SHP77 treated with DMSO at 0.1 percent for 48 hours (cell line): ENCODE measurements at places on chromosomes 5 and 9.

DNA sequence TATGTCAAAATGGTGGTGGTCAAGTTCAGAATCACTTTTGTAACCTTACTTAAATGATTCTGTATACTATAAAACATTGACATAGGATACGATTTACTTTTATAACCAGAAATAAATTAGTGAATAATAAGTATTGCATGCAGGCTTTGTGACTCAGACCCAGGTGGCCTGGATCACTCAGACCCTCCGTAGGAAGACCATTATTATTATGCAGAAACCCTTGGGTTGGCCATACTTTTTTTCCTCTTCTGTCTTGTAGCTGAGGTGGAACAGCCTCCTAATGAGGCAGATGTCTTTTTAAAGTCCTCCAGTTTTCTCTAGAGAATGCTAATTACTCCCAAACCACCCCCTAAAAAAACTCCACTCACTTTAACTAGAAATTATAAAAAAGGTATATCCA is 121.9 kb downstream of the LPAR1 start:
- no peak for DNase-seq

DNA sequence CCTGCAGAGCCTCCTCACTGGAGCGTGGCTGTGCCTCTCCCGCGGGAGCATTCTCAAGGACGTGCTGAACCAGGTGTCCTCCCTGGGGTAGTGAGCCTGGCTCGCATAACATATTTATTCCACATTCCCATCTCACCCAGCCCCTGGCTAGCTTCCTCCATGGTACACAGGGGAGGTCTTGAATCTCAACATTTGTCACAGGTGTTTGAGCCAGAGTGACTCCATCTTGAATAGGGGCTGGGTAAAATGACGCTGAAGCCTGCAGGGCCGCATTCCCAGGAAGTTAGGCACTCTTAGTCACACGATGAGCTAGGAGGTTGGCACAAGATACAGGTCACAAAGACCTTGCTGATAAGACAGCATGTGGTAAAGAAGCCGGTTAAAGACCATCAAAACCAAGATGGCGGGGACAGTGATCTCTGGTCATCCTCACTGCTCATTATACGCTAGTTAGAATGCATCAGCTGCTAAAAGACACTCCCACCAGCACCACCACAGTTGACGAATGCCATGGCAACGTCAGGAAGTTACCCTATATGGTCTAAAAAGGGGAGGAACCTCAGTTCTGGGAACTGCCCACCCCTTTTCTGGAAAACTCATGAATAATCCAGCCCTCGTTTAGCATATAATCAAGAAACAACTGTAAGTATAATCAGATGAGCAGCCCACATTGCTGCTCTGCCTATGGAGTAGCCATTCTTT is 273.8 kb upstream of the IRX4 start:
- no peak for DNase-seq

GRCh38 chr5:102932781-102933180 is 177.7 kb downstream of the PAM start:
- DNase-seq: no peak

GRCh38 chr5:82329393-82329792 is 51.2 kb upstream of the RPS23 start:
- no peak for DNase-seq

DNA sequence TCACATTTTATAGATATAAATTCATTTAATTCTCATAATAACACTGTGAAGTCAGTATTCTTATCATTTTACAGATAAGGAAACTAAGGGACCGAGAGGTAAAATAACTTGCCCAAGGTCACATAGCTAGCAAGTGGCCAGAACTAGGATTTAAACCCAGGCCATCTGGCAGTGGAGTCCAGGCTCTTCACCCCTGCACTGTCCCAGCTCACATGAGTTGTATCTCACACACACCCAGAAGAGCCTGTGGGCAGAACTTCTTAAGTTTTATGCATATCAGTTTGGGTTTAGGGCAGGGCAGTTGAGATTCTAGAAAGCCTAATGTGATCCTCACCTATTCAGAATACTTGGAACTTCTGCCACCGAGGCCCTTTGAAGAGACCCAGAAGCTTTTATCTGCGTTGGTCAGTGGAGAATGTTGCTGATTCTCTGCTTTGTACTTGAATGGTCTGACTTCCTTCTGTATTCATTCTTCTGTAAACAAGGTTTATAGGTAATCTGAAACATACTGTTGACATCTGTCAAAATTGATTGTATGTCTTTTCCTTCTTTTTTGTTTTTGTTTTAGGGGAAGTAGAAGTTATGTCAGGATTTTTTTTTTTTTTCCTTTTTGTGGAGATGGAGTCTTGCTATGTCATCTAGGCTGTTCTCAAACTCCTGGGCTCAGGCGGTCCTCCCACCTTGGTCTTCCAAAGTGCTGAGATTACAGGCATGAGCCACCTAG is 75.8 kb downstream of the KIAA1958 start:
- no peak for DNase-seq

- no peak for DNase-seq
These were observed 30.2 kb downstream of the CYSTM1 start for GRCh38 chr5:140205216-140205615.

DNA sequence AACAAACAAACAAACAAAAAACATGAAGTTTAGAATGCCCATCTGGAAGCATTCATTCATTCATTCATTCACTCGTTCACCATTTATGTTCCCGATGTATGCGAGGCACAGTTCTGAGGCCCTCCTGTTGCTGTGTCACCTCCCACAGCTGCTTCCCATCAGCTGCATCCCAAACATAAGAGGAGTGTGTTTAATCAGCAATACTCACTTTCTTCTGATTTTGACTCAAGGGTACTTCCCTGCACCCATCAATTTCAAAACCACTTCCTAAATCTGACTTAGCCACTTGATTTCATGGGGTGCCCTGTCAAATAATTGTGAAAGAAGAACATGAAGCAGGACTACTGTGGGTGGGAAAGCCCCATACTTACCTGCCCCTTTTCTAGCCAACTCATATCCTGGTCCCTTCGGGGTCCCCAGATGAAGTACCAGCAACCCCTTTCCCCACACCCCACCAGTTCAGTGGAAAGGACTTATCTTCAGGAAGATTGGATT is 128.0 kb upstream of the IL12B start:
- no peak for DNase-seq

- no peak for DNase-seq
These were observed 29.6 kb upstream of the GLRA1 start for GRCh38 chr5:151954255-151954654.

DNA sequence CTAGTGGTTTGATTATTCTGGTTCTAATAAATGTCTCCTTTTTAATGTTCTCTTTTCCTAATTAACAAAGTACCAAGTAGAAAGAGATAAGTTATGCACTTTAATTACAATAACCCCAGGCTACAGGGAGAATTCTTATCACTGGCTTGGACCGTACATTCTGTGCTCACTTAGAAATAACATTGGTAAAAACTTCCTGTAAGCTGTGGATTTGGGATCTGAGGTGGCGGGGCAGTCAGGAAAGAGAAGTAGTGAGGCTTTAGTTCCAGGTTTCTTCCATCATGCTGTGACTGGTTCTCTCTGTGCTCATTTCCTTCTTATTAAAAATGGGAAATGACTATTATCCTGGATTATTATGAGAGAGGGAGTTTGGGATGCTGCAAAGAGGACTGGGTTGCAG is 142.0 kb downstream of the EGFLAM start:
- no peak for DNase-seq

DNA sequence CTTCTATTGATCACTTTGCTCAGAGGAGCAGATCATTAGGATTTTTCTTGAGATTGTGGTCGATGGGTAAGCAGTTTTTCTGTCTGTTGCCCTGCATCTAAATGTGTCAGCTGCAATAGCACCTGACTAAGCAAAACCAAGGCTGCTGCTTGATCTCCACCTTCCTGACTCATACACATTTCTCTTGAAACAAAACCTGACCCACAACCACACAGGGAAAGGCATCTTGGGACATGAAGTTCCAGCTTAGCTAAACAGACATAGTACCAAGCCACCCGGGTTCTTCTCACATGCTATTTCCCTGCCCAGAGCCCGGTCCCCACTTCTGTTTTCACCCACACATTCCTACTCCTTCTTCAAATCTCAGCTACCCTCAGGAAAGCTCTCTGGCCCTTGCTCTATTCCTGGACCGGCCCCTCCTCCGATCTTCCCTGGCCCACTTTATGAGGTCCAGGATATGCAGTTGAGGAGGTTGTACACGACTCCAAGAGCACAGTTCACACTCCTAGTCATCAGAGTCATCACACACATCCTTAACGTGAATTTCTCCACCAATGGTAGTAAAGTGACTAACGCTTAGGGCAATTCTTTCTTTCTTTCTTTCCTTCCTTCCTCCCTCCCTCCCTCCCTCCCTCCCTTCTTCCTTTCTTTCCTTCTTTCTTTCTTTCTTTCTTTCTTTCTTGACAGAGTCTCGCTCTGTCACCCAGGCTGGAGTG is 16.0 kb upstream of the ZBTB43 start:
- DNase-seq: no peak

DNA sequence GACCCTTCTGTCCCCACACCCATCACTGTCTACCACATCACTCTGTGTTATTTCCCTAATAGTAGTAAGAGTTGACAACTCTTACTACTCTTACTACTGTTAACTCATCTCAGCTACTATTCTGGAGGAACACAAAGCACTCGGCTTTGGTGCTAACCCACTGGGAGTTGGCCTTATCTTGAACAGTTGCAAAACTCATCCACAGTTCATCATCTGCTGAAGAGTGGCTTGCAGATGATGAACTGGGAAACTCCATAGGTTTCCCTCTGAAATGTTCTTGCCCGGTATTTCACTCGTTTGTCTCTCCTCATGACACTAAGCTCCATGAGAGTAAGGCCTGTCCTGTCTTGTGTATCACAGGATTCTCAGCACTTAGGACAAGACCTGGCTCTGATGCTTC is 221.4 kb downstream of the NR3C1 start:
- no peak for DNase-seq

GRCh38 chr5:59485629-59486439 is 407.7 kb downstream of the PDE4D start:
- no peak for DNase-seq

DNA sequence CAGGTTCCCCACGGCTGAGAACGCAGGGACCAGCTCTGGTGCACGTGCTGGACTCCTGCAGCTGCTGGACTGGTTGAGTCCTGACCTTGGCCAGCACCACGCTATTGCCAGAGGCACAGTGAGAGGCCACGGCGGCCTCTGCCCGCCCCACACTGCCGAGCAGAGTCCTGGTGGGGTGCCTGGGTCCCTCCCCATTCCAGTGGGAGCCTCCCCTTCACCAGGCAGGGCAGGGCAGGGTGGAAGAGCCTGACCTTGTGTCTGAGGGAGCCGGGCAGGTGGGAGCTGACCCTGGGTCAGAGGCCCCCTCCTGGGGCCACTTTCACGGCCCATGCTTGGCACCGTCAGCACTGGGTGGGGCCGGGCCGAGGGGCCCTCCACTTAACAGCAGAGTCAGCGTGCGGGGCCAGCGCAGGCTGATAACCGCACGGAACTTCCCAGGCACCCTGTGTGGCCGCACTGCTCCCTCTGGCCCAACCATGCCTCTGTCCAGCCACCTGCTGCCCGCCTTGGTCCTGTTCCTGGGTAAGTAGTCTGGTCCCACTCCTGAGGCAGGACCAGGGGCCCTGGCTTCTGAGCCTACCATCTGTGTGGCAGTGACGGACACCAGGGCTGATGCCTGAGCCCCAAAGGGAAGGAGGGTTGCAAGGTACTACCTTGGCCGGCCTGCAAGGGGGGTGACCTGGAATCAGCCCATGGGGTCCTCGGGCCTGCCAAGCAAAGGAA is at the start of gene MAMDC4:
MAMDC4 (plus strand) TSS at position 406 of the 723 bp plus-strand sequence; CDS start at position 477, 71 bp downstream.
- DNase-seq: no peak

DNA sequence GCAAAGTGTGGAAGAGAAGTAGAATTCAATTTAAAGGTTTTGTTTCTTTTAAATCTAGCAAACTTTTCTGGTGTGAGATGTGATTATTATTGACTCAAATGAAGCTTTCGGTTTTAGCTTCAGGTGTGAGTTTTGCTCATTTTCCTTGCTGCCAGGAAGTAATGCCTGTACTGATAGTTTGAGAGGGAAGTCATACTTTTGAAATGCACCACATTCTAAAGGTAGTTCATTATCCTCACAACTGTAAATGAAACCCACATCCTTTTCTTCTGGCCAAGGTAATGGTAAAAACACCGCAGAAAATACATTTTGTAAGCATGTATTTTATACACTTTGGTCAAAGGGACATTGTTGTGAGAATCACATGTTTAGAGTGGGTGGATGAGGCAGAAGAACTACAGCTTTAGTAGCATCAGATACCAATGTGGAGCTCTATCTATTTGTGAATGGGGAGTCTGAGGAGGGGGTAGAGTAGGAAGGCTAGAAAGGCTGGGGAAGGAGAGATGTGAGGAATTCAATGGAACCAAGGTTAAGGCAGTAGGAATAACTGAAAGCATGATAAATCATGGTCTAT is 167.0 kb upstream of the CDKN2B start:
- no peak for DNase-seq

DNA sequence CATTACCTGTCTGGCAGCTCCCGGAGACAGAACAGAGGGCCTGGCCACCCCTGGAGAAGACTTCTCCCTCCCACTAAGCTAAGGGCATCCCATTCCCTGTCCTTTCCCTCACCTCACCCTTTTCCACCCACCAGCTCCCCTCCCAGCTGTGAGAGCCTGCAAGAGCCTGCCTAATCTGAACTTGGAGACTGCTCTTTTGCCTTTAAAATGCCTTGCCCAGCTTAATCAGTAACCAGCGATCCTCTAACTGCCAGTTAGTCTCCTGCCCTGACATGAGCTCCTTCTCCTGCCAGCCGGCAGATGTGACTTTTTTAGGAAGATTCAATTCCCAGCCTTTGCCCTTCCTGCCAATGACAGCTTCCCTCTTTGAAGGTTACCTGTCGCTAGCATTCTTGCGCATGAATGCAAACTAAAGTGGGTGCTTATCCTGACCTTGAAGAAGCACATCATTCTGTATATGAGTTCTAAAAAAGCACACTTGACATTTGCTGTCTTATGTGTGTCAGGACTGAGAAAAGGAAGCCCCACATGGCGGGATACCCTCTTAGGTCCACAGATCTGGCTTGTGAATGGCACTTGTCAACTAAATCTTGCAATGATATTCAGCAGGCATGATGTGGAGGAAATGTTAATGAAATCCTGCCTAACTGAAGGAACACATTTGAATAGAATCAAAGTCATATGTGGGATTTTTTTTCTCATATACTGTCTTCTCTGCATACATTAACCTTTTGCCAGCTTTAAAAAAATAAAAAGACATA is 411.2 kb upstream of the SLC30A5 start:
- DNase-seq: no peak

- no peak for DNase-seq
These were observed 53.4 kb downstream of the GALNT12 start for GRCh38 chr9:98860871-98861293.

- no peak for DNase-seq
These were observed 8.5 kb upstream of the CCDC187 start for GRCh38 chr9:136312436-136312835.

GRCh38 chr5:170747851-170748250 is 35.7 kb upstream of the GABRP start:
- DNase-seq: no peak
